Pulmonary artery endothelial cell (primary cell): ENCODE measurements at places on chromosomes 4 and X. TPM values are rescaled to one million over a fixed set of nuclear protein-coding genes. Genes with fewer than 3 reads are reported as not detected.

The GUCY1A1 gene
- 0.07 TPM in 1 of 2 replicates, not detected in the other for total RNA-seq

The SOX3 gene
- total RNA-seq: not detected in 2 replicates

DNA sequence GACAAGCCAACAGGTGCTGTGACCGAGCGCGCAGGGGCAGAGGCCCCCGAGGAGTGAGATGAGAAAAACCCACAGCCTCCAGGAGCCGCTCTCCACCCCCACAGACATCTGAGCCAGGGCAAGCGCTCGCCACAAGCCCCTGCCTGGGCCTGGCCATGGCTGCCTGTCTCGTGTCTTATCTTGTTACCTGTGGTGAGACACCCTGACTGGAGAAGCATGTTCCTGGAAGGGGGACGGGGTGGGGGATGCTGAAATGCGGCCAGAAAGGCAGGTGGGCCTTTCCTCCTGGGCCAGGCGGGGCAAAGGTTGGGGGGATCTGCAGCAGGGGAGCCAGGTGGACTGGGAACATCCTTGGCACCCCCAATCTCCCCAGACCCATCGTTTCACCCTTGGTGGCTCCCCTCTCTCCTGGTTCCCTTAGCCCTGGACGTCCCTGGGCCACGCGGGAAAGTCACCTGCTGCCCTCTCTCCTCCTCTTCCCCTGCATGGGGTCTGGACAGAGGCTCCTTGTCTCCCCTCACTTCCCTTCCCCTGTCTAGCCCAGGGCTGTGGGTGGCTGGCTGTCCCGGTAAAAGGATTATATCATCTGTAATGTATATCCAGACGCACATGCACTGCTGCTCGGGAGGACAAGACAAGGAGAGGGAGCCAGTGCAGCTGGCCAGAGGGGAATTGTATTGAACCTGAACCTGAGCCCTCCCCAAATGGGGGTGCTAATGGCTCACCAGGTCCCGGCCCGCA, 8.4 kb upstream of the DUSP9 start:
- DNase-seq: no peak

DNA sequence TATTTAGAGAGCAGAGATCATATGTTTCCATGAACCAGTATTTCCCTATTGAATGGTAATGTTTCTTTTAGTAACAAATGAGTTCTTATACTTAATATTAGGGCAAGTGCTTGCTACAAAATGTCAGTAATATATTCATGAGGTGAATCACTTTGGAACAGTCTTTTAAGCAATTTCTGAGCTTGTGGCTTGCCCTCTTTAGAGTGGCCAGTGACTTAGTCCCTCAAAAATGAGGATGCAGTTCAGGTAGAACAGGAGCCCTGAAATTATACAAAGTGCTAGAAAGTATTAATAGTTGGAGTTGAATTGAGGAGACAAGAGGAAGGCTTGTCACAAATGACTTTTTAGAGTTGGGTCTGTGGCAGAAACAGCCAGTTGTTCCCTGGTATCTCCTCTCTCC, 53.4 kb upstream of the PITX2 start:
- no peak for DNase-seq

DNA sequence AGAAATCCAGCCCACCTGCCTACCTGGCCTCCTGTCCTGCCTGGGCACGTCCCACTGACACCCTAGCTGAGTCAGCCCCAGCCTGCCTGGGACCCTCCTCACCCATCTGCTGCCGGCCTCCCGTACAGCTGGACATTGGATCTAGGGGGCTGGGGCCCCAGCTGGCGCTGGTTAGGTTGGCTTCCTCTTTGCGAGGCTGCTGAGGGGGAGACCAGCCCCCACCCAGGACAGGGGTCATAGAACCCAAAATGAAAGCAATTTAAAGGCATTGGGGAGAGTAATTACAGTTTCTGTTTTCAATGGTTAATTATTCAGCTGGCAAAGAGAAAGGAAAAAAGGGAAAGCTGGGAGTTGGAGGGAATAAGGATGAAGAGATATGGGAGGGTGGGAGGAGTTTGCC, 15.8 kb downstream of the EFNB1 start:
- no peak for DNase-seq

The CRLF2 gene
- not detected in 2 replicates for total RNA-seq
